Bladder microvascular endothelial cell (primary cell): ENCODE measurements at places on chromosomes 2 and 18. TPM values are rescaled to one million over a fixed set of nuclear protein-coding genes. Genes with fewer than 3 reads are reported as not detected.

Gene GALNT5
- under 0.01 and 0.06 TPM in 2 replicates for total RNA-seq

Gene VWA3B
- not detected in 2 replicates for total RNA-seq

Gene LAMA3
- 12.6 TPM in 2 replicates for total RNA-seq

Gene HOXD3
- 7.6 and 16.0 TPM in 2 replicates for total RNA-seq

Gene LHCGR
- total RNA-seq: not detected in 2 replicates

Gene UCN
- total RNA-seq: 0.44 and 0.49 TPM in 2 replicates

Gene UGT1A10
- total RNA-seq: 0.06 TPM in 1 of 2 replicates, not detected in the other

Gene SH3BP4
- total RNA-seq: 24.6 and 43.7 TPM in 2 replicates

Gene ADAM17
- 44.2 and 67.2 TPM in 2 replicates for total RNA-seq
